H4 (cell line): ENCODE measurements at places on chromosomes 5 and 9. TPM values are rescaled to one million over a fixed set of nuclear protein-coding genes. Genes with fewer than 3 reads are reported as not detected.

The RAB3C gene
- not detected in 2 replicates for total RNA-seq

The SERF1B gene
- total RNA-seq, result 18.9 and 27.4 TPM in 2 replicates

The SIT1 gene
- total RNA-seq, result not detected in 2 replicates

The OTP gene
- not detected in 2 replicates for total RNA-seq

The SLC34A3 gene
- total RNA-seq, result not detected in 2 replicates
